IMR-90 (cell line): ENCODE measurements at places on chromosomes 7 and 10. TPM values are rescaled to one million over a fixed set of nuclear protein-coding genes. Genes with fewer than 3 reads are reported as not detected.

The DNAH11 gene
- under 0.01 TPM in 1 of 2 replicates, not detected in the other for total RNA-seq

The SUGCT gene
- 5.9 and 7.5 TPM in 2 replicates for total RNA-seq

The SEC31B gene
- total RNA-seq = 1.1 and 1.3 TPM in 2 replicates

The ESYT2 gene
- 64.4 and 69.9 TPM in 2 replicates for total RNA-seq

The UBTD1 gene
- total RNA-seq = 21.9 TPM in 2 replicates

The TET1 gene
- total RNA-seq = 4.3 and 5.6 TPM in 2 replicates
